GM23248 (cell line): ENCODE measurements at places on chromosomes 5 and 9. TPM values are rescaled to one million over a fixed set of nuclear protein-coding genes. Genes with fewer than 3 reads are reported as not detected.

PDE6A gene
- not detected in 2 replicates for total RNA-seq

FOXD4L4 gene
- not detected in 2 replicates for total RNA-seq

TAS2R1 gene
- not detected in 2 replicates for total RNA-seq

TNFSF15 gene
- under 0.01 TPM in 1 of 2 replicates, not detected in the other for total RNA-seq

FABP6 gene
- total RNA-seq = not detected in 2 replicates

SPINK1 gene
- not detected in 2 replicates for total RNA-seq

LMX1B gene
- not detected in 2 replicates for total RNA-seq

TAF11L10 gene
- not detected in 2 replicates for total RNA-seq

TERT gene
- not detected in 2 replicates for total RNA-seq

CHD1 gene
- 24.3 and 28.1 TPM in 2 replicates for total RNA-seq

CEL gene
- total RNA-seq = 0.22 TPM in 1 of 2 replicates, not detected in the other

SLC36A3 gene
- total RNA-seq = not detected in 2 replicates

TLX3 gene
- not detected in 2 replicates for total RNA-seq

TMEM232 gene
- 1.3 and 6.2 TPM in 2 replicates for total RNA-seq

DPYSL3 gene
- 34.3 and 42.8 TPM in 2 replicates for total RNA-seq

LCN10 gene
- not detected in 2 replicates for total RNA-seq

LPCAT1 gene
- 31.6 and 48.4 TPM in 2 replicates for total RNA-seq

TPRN gene
- total RNA-seq = 7.8 and 14.3 TPM in 2 replicates

IFNA13 gene
- not detected in 2 replicates for total RNA-seq

NR5A1 gene
- total RNA-seq = not detected in 2 replicates

MPDZ gene
- 29.2 and 31.9 TPM in 2 replicates for total RNA-seq
